ENCODE measurements at places on chromosomes 3 and 15. TPM values are rescaled to one million over a fixed set of nuclear protein-coding genes. Genes with fewer than 3 reads are reported as not detected.
A peak's percentile ranks its signal among the peaks of the same experiment; 100 is the strongest.

Gene POLQ
- 15.4 TPM for total RNA-seq

Gene MKRN3
- 17.3 TPM for total RNA-seq

DNA sequence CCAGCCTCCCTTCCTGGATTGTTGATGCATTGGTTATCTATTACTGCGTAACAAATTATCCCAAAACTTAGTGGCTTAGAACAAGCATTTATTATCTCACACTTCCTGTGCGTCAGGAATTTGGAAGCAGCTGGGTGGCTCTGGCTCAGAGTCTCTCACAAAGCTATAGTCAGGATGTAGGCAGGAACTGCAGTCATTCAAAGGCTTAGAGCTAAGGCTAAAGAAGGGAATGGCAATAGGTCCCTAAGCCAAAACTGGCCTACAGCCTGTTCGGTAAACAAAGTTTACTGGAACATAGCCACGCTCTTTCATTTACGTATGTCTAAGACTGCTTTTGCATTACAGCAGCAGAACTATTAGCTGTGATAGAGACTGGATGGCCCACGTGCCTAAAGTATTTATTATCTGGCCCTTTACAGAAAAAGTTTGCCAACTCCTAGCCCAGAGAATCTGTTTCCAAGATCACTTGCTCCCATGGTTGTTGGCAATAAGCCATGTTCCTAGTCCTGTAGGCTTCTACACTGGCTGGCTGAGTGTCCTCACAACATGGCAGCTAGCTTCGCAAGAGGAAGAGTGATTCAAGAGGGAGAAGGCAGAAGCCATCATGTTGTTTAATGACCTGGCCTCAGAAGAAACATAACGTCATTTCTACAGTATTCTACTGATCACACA, 132.4 kb downstream of the SNRK start:
- DNase-seq = no peak

DNA sequence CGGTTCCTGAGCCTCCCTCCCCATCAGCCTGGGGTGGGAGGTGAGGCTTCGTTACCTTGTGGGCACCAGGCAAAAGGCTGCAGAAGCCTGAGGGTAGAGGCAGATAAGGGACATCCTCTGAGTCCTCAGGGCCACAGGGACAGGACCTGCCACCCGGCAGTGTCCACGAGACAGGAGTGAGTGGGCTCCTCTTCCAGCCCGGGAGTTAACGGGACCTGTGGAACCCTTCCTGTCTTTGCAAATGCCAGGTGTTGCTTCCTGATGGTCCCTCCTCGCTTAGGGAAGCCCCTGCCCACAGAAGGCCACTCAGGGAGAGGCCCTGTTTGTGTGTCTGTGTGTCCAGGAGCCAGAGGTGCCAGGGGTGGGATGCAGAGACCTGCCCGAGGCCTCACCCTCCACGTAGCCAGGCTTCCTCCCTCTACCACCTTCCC, 111.1 kb upstream of the ALDH1A3 start:
- DNase-seq = no peak

GRCh38 chr3:143283432-143284128, 164.0 kb downstream of the CHST2 start:
- DNase-seq = no peak

DNA sequence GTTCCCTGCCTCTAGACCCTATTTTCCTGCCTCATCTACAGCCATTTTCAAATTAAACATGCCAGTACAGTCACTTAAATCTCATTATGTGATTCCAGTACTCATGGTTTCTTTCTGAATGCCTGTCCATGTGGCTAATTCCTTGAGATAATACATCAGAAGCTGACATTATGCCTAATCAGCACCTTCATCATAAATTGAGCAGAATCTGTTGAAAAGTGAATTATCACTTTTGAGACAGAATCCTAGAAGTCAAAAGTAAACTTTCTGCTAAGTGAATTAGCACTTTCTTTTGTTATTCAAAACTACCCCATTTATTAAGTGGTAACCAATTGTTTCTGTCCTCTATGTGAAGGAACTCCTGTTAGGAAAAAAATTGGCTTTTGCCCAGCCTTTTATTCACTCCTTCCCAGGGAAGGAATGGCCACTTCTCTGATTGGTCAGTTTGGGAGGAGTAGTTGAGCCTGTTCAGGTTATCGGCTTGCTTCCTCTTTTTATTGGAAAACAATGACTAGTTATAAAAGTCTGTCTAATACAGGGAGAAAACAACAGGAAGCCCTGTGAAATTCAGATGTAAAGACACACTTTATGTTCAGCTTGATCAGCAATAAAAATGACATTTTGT, 40.5 kb downstream of the OSTN start:
- DNase-seq = no peak

GRCh38 chr15:93488296-93488713, 399.3 kb upstream of the RGMA start:
- DNase-seq = no peak

GRCh38 chr15:78102741-78103140, 10.4 kb downstream of the SH2D7 start:
- no peak for DNase-seq

DNA sequence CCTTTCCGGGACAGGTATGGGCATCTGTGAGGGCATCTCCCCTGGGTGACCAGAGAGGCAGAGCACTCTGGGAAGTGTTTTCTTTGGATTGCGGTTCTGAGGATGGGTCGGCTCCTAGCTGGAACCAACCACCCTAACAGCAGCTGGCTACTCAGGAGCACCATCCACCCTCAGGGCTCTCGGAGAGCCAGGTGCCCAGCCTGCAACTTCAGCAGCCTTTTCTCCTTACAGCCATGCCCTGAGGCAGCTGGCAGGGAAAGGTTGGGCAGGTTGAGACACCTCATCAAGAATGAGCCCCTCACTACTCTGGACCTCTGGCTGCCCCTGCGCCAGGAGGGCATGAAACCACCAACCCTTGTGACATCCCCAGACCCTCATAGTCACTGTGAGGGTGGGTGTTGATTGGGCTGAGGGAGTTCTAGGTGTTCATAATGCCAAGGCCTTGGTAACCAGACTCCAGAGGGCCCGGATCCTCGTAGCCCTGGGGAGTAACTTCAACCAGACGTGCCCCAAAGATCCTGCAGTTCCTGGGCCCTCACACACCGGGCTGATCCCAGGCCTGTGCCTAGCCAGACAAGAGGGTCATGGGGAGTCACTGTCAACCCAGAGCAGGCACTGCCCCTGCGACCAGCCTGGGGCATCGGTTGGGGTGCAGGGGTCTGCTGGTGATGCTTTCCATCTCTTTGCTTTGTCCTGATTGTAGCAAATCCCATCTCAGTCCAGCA, 114.4 kb upstream of the ABHD17C start:
- DNase-seq = no peak

Gene KLHDC8B
- total RNA-seq = 7.4 TPM

Gene SEMA7A
- total RNA-seq = 38.1 TPM

Gene OSTN
- total RNA-seq = not detected

Gene NME9
- total RNA-seq = not detected

DNA sequence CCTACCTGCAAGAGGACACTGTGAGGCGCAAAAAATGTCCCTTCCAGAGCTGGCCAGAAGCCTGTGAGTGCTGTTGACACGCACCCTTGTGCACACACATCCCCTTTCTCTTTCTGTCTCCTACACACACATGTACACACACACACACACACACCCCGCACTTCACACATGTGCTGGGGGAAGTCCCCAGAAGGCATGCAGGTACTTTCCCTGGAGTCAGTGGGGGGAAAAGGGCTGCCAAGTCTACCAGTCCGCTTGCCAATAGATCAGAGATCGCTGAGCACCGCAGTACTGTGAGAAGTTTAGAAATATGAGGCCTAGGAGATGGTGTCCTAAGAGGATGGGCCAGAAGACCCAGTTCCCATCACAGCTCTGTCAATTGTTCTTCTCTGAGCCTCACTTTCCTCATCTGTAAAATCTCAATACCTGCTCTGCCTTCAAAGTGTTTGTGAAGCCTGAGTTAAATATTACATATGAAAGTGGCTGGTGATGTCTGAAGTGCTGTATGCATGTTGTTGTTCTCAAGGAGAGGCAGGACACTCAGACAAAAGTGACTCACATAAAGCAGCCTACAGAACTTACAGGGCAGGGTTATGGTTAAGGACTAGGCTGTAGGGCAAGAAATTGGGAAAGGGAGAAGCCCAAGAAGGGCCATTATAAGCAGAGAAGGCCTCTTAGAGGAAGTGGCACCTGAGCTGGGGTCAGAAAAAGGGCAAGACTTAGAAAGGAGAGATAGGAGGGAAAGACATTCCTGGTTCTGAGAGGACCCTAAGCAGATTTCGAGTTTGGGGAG, 6.8 kb downstream of the IL17RE start:
- DNase-seq = no peak

DNA sequence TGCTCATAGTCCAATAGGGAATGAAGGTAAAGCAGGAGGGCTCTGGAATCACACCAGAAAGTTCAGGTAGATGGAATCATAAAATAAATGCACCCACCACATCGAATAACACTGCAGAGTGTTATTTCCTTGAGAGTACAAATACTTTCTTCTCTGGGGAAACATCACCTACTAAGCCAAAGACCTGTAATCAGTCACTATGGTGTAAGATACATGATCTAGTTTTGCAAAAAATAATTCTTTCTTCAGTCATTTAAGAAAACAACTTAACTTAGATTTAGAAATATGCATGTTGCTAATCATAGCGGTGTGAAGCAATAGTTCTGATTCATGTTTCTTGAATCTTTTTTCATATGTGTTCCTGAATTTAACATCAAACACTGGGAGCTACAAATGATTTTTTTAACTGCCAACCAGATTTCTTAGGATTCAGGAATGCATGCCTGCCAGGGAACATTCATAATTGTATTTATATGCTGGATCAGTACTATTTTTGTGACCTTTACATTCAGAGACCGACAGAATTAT, 40.2 kb upstream of the MEIS2 start:
- no peak for DNase-seq

- no peak for DNase-seq
Measured at GRCh38 chr3:129979905-129980304, 5.4 kb downstream of the TRH start.

- no peak for DNase-seq
Measured at GRCh38 chr3:197171481-197172067, 126.8 kb downstream of the DLG1 start.

GRCh38 chr3:49900491-49901153, 3.1 kb downstream of the MST1R start:
- peak; percentile 76 for DNase-seq

- no peak for DNase-seq
Measured at GRCh38 chr3:124701687-124702086, 28.6 kb upstream of the UMPS start.

GRCh38 chr15:42329992-42330391, 29.3 kb upstream of the CAPN3 start:
- DNase-seq = no peak

DNA sequence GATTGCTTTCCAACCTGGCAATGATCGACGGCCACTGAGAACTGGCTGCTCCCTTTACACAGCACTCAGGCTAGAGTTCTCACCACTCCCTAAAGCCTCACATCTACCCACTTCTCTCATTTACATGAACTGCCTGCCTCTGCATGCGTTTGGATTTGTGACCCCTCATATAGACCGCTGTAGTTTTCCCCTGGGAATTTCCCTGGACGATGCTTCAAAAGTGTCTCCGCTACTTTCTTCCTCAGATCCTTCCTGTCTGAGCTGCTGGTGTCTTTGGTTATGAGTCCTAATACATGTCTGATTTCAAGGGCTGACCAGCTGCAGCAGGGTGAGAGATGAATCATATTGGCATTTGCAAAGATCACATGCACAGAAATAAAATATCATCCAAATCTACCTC, 116.7 kb upstream of the ETV5 start:
- no peak for DNase-seq

DNA sequence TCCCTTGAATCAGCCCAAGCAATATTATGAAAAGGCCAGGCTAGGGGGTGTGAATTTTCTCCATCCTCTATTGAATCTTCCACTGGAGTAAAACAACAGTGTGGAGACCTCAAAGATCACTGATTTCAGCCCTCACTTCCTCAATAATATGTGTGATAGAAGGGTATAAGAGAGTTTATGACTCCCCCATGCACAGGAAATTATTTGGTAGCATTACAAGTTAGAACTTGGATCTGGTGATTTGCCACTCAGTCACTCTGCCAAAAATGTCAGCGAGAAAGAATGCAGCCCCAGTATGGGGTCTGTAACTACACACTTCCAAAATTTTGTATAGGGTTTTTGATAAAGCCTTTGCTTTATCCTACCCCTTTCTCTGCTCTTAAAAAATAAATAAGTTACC, 81.0 kb upstream of the KCNMB2 start:
- no peak for DNase-seq

Gene GMNC
- total RNA-seq = not detected

GRCh38 chr3:161333696-161334095, 37.6 kb downstream of the SPTSSB start:
- DNase-seq = no peak

DNA sequence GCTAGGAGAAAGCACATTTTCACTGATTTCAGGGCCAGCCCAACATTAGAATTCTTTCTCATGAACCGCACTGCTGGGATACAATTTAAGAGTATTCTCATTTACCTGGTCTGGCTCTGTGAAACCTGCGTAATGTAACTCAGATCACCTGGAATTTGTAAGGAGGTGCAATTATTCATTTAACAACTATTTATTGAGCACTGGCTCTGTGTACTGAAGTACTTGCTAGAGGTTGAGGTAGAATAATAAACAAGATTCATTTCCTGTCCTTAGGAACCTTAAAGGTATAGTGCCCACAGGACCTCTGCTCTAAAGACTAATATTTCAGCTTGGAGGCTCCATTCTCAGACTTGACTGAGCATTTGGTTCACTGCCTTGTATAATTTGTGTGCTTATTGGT, 242.2 kb upstream of the ZPLD1 start:
- DNase-seq = no peak

Gene INSYN1
- 0.41 TPM for total RNA-seq

DNA sequence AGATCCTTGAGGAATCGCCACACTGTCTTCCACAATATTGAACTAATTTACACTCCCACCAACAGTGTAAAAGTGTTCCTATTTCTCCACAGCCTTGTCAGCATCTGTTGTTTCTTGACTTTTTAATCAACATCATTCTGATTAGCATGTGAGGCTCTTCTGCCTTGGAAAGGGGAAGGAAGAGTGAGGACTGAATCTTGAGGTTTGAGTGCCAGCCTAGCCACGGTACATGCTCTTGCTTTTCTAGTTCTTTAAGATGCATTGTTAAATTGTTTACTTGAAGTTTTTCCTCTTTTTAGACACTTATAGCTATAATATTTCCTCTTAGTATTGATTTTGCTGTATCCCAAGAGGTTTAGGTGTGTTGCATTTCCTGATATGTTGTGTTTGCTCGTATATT, 596.1 kb downstream of the OTOL1 start:
- no peak for DNase-seq

DNA sequence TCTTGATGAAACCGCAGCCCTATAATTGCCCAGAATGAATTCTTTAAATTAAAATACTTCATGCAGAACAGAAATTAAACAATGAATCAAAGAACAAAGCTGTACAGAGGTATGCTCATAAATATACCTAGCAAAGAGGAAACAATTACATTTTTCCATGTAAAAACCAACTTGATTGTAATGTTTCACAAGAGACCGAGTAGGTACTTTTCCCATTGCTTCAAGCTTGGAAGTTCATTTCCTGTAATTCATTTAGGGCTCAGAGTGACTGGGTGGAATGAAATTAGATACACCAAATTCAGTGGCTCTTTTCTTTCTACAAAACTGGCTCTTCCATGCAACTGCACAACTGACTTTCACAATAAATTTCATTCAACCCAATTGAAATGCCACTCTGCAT, 51.4 kb downstream of the FHIT start:
- DNase-seq = no peak

Measured in Caco-2 (cell line).